ENCODE measurements at places on chromosomes 3 and 15.

DNA sequence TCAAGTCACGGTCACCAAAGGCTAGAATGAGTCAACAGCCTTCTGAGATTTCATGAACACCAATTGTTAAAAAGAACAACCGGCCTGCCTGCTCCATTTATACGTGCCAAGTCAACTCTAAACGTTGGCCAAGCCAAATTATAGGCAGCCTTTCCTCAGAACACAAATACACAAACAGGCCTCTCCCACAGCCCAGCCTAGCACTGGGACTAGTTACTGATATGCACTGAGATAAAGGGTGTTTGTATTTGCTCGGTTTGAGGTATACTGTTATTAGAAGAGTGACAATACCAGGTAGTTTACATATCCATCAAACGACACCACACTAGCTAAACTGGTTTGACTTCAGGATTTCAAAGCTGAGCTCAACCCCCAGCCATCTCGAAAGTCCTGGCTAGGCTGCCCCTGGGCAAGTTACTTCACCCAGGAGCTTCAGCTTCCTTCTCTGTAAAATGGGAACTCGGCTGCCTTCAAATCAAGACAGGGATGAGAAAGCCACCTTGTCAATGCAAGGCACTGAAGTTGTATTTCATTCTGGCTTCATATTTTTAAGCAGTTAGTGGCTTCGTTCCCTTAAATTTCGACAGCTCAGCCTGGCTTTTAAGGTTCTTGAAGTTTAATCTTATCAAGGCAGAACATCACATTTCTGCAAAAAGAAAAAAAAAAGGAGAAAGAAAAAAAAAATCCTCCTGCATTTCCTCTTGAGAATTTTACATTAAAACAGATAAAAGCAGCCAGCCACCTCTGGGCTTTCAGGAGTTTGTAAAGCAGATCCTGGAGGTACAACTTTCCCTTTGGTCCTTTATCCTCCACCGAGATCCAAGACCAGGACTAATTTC lies 4.0 kb downstream of the TLE3 start:
- no peak for DNase-seq

- no peak for DNase-seq
Measured at GRCh38 chr3:194395778-194396538, 3.1 kb downstream of the GP5 start.

DNA sequence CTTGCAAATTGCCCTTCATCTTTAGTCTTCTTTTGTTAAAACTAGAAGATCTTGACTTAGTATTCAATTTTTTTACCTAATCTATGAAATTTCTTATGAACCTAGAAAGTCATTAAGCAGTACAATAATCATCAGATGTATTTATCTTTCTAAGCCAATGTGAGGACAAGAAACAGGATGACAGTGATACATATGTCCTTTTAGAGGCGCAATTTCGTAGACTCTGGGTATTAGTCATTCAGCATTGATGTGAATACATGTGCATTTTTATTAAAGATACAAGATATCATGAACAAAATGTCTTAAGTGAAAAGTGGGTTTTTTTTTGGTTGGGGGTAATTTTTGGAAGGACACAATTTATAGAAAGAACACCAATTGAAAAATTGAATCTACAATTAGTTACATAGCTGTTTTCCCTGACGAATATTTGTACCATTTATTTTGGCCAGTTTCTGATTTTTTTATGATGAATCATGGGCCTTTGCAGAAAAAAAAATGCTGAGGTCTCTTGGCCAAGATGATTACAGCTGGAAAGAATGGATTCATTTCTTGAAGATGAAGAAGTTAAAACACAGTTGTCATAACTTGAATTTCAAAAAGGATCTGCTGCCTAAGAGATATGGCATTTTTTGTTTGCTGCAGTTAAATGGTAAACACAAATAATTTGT lies 48.9 kb upstream of the AGTR1 start:
- no peak for DNase-seq

DNA sequence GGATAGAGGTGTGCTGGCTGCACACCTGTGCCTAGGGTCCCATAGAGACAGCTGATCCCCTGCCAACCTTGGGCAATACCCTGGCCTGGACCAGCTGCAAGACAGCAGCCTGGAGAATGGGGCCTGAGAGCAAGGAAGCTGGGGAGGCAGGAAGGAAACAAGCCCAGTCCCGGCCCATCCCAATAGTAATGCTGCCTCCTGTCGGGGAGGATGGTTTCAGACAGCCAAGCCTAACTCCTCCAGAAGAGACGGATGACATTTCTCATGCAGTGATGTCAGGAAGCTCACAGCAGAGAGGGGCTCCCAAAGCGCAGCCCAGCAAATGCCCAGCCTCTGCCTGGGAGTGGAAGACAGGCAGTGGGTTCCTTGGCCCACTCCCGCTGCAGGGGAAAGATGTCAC lies 408.8 kb downstream of the OCA2 start:
- DNase-seq = no peak

DNA sequence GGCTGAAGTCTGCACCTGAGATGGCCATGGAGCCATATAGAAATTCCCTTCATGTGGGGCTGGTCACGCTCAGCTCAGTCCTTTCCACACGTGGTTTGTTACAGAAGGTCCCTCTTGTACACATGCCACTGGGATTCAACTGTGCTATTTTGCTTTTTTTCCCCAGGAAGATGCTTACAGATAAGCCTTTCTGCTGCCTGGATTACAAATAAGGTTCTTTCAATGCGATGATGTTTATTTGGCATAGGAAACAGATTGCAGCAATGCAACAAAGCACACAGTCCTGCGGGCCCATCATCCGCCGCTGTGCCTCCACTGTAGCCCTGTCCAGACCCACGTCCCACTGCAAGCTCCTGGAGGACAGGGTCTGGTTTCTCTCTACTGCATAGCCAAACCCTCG lies 124.8 kb downstream of the XXYLT1 start:
- no peak for DNase-seq

GRCh38 chr3:105700575-105700974 lies 168.2 kb downstream of the CBLB start:
- DNase-seq = no peak

GRCh38 chr3:128573707-128574162 lies 76.9 kb downstream of the RPN1 start:
- no peak for DNase-seq

Measured in OCI-LY7 (cell line).